Melanocyte of skin (primary cell): ENCODE measurements at places on chromosomes 3 and 15. TPM values are rescaled to one million over a fixed set of nuclear protein-coding genes. Genes with fewer than 3 reads are reported as not detected.

Gene VGLL3
- total RNA-seq: 0.69 and 3.3 TPM in 2 replicates

Gene ATP13A4
- total RNA-seq: 0.34 and 0.73 TPM in 2 replicates

Gene PPARG
- total RNA-seq: 1.7 and 3.6 TPM in 2 replicates

Gene CX3CR1
- total RNA-seq: 0.36 TPM in 1 of 2 replicates, not detected in the other

Gene ST3GAL6
- 64.4 and 127 TPM in 2 replicates for total RNA-seq

Gene CIDEC
- total RNA-seq: not detected in 2 replicates

Gene DUOX2
- under 0.01 TPM in 1 of 2 replicates, not detected in the other for total RNA-seq
